Neural progenitor cell (in vitro differentiated cells): ENCODE measurements at places on chromosomes 2 and 18. TPM values are rescaled to one million over a fixed set of nuclear protein-coding genes. Genes with fewer than 3 reads are reported as not detected.

DNA sequence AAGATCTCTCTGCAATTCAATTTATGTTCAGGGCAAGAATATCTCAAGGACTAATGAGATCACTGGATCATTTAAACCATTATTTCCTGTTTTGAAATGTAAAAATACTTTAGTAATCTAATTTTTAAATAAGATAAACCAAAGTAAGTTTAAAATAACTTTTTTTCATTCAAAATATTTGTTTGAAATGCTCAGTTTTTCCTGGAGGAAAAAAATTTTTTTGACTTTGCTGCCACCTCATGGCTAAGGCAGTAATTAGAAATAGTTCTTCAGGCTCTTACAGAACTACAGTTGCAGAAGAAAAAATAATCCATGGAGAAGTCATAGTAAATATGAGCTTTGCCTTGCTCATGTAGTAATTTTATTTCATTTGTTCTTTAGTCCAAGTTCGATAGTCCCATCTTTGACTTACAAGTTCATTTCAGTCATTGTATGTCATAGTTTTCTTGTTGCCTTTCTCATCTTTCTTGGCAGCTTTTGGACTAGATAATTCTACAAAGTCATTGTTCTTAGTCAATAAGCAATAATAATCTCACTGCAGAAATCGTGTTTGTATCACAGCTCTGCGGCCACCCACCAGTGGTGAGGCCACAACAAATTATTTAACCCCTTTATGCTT, 127.4 kb downstream of the DPP4 start:
- DNase-seq: peak; percentile 9
- peaks cover 4% of the 10 kb centered on the region for H3K27me3 ChIP-seq
- no peak overlapping the region for H3K4me3 ChIP-seq
- no peak overlapping the region for H3K27ac ChIP-seq

- DNase-seq: no peak
- no peak overlapping the region for H3K4me3 ChIP-seq
- H3K4me1 ChIP-seq: no peaks in the 10 kb centered on the region
- no peaks in the 10 kb centered on the region for H3K27me3 ChIP-seq
- H3K36me3 ChIP-seq: no peaks in the 10 kb centered on the region
Observed at GRCh38 chr2:153663371-153663770, 184.8 kb upstream of the RPRM start.

GRCh38 chr18:77071711-77072292, 60.8 kb downstream of the MBP start:
- no peak overlapping the region for H3K27ac ChIP-seq
- H3K4me3 ChIP-seq: no peak overlapping the region
- peaks cover 16% of the 10 kb centered on the region for H3K4me1 ChIP-seq
- H3K36me3 ChIP-seq: no peaks in the 10 kb centered on the region
- no peak for DNase-seq

Gene PDE11A
- total RNA-seq: 0.13 and 0.62 TPM in 2 replicates

Gene DSC3
- total RNA-seq: 1.2 and 1.8 TPM in 2 replicates

- H3K27ac ChIP-seq: peak overlapping the region; percentile 72
- no peaks in the 10 kb centered on the region for H3K27me3 ChIP-seq
Observed at GRCh38 chr2:227325839-227326195, 766 bp downstream of the MFF start.
